Activated CD8-positive, alpha-beta memory T cell treated with anti-CD3 and anti-CD28 coated beads for 24 hours (primary cell): ENCODE measurements at places on chromosomes 7 and 10.

DNA sequence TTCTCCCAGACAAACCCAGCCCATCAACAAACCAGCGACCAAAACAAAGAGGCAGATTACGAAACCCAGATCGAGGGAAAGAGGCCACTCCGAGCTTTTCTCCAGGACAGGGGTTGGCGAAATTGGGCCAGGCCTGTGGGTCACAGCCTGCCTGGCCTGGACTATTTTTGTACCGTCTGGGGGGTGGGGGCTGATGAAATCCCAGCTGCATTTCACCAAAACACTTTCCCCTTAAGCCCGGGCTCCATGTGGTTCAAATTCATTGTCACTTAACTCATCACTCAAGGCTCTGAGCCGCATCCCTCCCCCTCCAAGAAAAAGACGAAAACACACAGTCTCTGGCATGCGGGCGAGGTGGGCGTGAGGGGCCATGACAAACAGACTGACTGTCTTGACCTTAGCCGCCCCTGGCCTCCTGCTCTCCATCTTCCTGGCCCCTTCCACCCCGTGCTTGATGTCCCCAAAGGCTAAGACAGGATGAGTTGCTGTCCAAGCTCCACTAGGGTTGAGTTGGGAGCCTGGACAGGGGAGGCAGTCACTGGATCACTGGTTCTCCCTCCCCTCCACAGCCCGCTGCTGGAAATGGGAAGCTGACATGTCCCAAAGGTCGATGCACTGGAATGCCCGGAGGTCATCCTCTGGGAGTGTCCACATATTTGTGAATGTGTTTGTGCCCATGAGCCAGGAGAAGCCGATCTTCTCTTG is 19.2 kb downstream of the TMEM270 start:
- DNase-seq: no peak

DNA sequence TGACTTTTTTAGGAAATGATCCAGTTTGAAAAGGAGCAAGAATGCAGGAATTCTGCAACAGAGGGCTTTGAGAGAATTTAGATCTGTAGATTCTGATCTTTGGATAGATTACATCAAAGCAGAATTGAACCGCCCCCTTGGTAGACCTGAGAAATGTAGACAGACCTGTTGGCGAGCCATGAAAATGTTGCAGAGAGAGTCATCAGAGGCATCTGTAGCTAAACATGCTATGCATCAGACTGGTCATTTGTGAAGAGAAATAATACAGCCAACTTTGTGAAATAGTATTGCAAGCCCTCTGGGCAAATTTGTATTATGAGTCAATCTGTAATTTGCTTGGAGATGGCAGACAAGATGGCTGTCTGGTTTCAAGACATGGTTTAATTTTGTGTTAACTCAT is 4.3 kb upstream of the C1GALT1 start:
- no peak for DNase-seq

GRCh38 chr10:22824520-22824919 is 103.3 kb upstream of the ARMC3 start:
- no peak for DNase-seq

GRCh38 chr7:2015251-2015871 is 217.4 kb downstream of the MAD1L1 start:
- no peak for DNase-seq

DNA sequence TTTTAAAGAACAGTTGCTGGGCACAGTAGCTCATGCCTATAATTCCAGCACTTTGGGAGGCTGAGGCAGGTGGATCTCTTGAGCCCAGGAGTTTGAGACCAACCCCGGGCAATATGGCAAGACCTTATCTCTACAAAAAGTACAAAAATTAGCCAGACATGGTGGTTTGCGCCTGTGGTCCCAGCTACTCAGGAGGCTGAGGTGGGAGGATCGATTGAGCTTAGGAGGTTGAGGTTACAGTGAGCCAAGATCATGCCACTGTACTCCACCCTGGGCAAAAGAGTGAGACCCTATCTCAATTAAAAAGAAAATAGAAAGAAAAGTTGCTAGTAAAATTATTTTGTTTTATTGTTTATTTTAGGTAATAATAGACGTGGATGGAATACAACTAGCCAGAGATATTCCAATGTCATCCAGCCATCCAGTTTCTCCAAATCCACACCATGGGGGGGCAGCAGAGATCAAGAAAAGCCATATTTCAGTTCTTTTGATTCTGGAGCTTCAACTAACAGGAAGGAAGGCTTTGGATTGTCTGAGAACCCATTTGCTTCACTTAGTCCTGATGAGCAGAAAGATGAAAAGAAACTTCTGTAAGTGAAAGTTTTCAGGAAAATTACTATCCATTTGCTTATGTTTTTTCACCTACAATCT is 3.0 kb downstream of the NUP42 start:
- DNase-seq: no peak

DNA sequence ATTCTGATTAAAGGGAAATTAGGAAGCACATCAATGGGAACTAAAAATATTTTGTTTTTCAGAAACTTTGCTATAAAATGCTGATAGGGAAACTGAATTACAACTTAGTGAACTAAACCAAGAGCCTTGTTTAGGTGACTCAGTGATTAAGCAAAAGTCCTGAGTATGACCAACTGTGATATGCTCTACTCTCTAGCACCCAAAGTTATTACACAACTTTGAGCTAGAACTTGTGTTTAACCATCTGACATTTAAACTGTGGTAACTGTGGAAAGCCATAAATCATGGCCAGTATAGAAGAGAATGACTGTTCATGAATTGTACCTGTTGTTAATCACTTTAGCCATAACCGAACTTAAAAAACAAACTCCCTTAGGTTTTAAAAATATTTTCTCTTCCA is 127.4 kb downstream of the ZNF365 start:
- DNase-seq: no peak

GRCh38 chr7:155296006-155296787 is 1.5 kb upstream of the INSIG1 start:
- DNase-seq: no peak

GRCh38 chr10:132862485-132863420 is 76.8 kb upstream of the NKX6-2 start:
- no peak for DNase-seq

GRCh38 chr10:63105225-63106110 is 27.7 kb upstream of the NRBF2 start:
- peak; percentile 28 for DNase-seq

- DNase-seq: no peak
Observed at GRCh38 chr10:131474416-131474815, 162.9 kb upstream of the TCERG1L start.
